ENCODE measurements at places on chromosomes 7 and 10. TPM values are rescaled to one million over a fixed set of nuclear protein-coding genes. Genes with fewer than 3 reads are reported as not detected.

DNA sequence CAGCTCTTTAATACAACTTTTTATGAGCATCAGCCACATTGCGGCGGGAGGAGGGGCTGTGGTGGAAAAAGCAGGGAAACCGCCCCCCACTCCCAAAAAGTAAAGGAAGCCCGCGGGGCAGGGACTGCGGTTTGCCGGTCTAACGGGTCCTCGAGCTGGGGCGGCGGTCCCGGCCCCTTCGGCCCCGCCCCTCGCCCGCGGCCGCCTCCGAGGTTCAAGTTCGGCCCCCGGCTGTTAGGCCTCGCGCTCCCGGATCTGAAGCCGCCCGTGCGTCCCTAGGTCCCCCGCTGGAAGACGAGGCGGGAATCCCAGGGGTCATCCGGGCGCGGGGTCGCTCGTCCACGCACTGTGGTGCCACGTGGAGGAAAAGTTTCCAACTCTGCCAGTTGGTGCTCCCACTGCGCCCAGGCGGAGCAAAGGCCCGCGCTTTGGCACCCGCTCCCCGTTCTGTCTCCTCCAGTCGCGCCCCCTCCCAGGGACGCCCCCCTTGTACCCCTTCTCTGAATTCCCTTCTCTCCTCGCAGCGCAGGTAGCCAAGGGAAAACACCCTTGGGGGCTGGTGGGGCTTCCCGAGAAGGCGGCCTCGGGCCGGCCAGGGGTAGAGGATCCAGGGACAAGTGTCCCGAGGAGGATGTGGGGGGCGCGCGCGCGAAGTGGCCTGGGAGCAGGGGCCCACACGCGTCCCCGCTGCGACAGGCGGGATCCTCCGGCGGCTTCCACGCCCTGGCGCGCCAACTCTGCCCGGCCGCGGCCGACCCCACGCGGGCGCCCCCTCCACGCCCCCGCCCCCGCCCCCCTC is 798 bp upstream of the AUTS2 start:
- peaks cover 9% of the 10 kb centered on the region for H3K4me1 ChIP-seq
- no peak for DNase-seq
- H3K27me3 ChIP-seq, result no peaks in the 10 kb centered on the region
- H3K4me3 ChIP-seq, result peak overlapping the region; percentile 80
- H3K27ac ChIP-seq, result peak overlapping the region; percentile 93

- H3K27ac ChIP-seq, result peak overlapping the region; percentile 49
- peaks cover 3% of the 10 kb centered on the region for H3K4me1 ChIP-seq
- H3K27me3 ChIP-seq, result peaks cover 5% of the 10 kb centered on the region
Measured at GRCh38 chr10:99234041-99234790, 1.4 kb downstream of the HPSE2 start.

- peaks cover 14% of the 10 kb centered on the region for H3K4me1 ChIP-seq
- H3K27me3 ChIP-seq, result no peaks in the 10 kb centered on the region
Measured at GRCh38 chr10:79298403-79299244, 48.6 kb upstream of the PPIF start.

GRCh38 chr7:78578686-78579085 is 780.1 kb downstream of the PHTF2 start:
- no peaks in the 10 kb centered on the region for H3K36me3 ChIP-seq
- no peak for DNase-seq
- no peaks in the 10 kb centered on the region for H3K4me1 ChIP-seq
- no peak overlapping the region for H3K4me3 ChIP-seq
- no peak overlapping the region for H3K27ac ChIP-seq

Gene EPHA1
- total RNA-seq, result not detected

DNA sequence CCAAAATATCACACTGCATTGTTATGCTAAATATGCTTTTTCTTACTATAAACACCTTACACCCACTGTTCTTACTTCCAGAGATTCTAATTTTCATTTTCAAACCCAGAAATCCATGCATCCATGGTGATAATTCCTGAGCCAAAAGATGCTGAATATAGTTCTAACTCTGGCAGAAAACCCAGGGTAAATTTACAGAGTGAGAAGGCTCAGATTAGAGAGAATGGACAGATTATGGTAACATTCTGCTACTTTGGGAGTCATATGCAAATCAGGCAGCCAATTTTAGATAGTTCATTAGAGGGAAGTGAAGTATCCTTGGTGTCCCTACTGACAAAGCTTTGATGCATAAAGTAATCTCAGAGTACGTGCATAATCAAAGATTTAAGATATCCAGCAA is 15.4 kb upstream of the CTTNBP2 start:
- H3K4me3 ChIP-seq, result no peak overlapping the region
- no peak for DNase-seq
- no peaks in the 10 kb centered on the region for H3K4me1 ChIP-seq
- H3K27ac ChIP-seq, result no peak overlapping the region
- H3K36me3 ChIP-seq, result no peaks in the 10 kb centered on the region

DNA sequence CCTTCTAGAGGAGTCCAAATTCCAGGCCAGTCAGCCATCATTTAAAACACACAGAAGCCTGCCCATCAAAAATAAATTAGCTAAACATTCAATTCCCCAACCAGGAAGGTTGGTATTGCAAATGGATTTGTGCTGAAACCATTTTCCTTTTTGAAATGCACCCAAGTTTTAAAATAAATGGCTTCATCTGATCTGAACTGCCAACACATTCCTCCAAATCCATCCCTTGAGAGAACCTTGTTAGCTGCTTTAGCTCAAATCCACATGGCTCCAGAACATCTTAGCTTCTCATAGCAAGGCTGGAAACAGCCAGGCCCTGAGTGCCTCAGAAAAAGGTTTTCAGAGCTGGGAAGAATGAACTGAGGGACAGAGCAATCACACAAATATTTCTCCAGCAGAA is 306.3 kb downstream of the FZD1 start:
- no peak overlapping the region for H3K27ac ChIP-seq
- H3K4me1 ChIP-seq, result no peaks in the 10 kb centered on the region

Gene ZNF3
- 6.9 TPM for total RNA-seq

GRCh38 chr10:17199351-17199804 is 2.1 kb downstream of the TRDMT1 start:
- H3K4me1 ChIP-seq, result no peaks in the 10 kb centered on the region
- DNase-seq, result no peak
- peak overlapping the region; percentile 94 for H3K27ac ChIP-seq
- peak overlapping the region; percentile 70 for H3K4me3 ChIP-seq
- no peaks in the 10 kb centered on the region for H3K36me3 ChIP-seq

Gene MBL2
- not detected for total RNA-seq

- DNase-seq, result no peak
- H3K27ac ChIP-seq, result no peak overlapping the region
- H3K36me3 ChIP-seq, result no peaks in the 10 kb centered on the region
- H3K27me3 ChIP-seq, result no peaks in the 10 kb centered on the region
- H3K4me3 ChIP-seq, result no peak overlapping the region
Measured at GRCh38 chr7:87505122-87505521, 29.6 kb upstream of the ABCB4 start.

Gene OR2A5
- not detected for total RNA-seq

DNA sequence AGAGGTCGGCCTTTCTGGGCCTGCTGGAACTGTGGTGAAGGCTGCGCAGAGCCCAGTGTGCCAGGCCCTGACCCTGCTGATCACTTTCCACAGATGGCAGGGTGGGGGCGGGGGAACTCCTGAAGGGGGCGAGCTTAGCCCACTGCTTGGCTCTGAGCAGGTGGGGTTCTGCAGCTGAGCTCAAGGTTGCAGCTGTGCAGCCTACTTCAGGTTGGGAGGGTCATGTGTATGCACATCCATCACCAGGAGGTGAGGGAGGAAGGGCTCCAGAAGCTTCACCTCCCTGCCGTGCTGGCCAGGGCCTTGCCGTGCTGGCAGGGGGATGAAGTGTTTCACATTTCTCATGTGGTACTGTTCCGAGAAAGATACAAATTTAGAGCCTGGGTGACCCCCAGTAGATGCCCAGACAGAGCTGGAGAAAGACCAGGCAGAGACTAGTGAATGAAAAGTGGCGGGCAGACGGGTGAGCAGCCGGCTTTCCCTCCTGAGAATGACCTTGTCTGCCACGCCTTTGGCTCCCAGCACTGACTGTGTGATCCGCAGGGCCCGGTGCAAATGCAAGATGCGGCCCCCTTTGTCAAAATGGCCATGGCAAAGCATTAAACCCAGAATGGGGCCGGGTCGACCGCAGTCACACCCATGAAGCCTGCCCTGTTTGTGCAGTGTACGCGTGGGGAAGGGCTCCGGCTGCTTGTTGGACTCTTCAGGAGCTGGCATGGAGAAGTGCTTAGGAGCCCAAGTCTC is 25.2 kb downstream of the FAM241B start:
- H3K4me1 ChIP-seq, result no peaks in the 10 kb centered on the region
- H3K27me3 ChIP-seq, result no peaks in the 10 kb centered on the region
- DNase-seq, result no peak
- H3K4me3 ChIP-seq, result no peak overlapping the region
- no peak overlapping the region for H3K27ac ChIP-seq

DNA sequence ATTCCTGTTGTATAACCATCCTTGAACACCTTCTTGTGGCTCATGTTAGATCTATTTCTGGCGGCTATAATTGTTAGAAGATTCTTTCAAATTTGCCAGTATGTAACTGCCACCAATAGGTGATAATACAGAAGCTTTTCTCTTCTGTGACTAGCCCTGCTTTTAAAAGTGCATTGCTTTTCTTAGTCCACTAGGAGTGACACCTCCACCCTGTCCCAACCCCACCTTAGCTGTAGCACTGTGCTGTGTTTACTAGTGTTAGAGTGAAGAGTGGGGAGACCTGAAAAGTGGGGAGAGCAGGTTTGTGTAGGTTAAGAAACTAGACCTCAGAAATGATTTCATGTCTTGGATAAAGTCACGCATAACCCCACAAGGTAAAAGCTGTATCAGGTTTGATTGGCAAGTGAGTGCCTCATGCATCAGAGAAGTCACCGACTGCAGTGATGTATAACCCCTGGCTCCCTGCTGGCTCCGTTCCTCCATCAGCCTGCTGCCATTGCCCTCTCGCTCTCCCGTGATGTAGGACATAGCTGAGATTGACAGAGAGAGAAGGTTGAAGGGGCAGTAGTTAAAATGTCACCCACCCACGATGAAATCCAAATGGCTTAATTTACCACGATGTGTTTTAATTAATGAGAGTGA is 12.5 kb downstream of the NPVF start:
- no peak overlapping the region for H3K27ac ChIP-seq
- H3K4me1 ChIP-seq, result no peaks in the 10 kb centered on the region
- H3K36me3 ChIP-seq, result no peaks in the 10 kb centered on the region
- no peaks in the 10 kb centered on the region for H3K27me3 ChIP-seq
- no peak for DNase-seq
- no peak overlapping the region for H3K4me3 ChIP-seq

GRCh38 chr10:81108516-81109199 is 571.0 kb downstream of the SH2D4B start:
- no peaks in the 10 kb centered on the region for H3K27me3 ChIP-seq
- no peaks in the 10 kb centered on the region for H3K36me3 ChIP-seq
- no peak overlapping the region for H3K4me3 ChIP-seq
- no peaks in the 10 kb centered on the region for H3K4me1 ChIP-seq
- no peak for DNase-seq

Gene KCNIP2
- total RNA-seq, result 1.1 TPM

GRCh38 chr10:95419399-95419798 is 128.6 kb upstream of the PDLIM1 start:
- H3K4me3 ChIP-seq, result no peak overlapping the region
- peaks cover 70% of the 10 kb centered on the region for H3K36me3 ChIP-seq
- no peak for DNase-seq
- peak overlapping the region; percentile 89 for H3K27ac ChIP-seq
- peaks cover 29% of the 10 kb centered on the region for H3K4me1 ChIP-seq
- no peaks in the 10 kb centered on the region for H3K27me3 ChIP-seq

DNA sequence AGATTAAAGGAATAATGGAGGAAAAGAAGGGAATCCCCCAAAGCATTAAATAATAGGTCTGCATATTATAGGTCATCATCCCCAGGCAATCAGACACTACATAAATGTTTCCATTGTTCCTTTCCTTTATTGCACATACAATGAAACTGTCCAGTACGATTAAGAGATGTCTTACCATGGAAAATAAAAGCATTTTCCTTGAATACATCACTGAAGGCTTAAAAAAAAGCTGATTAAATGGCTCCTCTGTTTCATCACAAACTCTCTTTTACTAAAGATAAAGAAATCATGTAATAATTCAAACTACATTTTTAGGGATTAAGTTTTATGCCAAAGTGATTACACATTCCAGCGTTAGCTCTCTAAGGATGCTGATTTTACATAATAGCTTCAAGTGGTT is 316.0 kb downstream of the AGMO start:
- no peaks in the 10 kb centered on the region for H3K4me1 ChIP-seq
- no peak overlapping the region for H3K27ac ChIP-seq
- H3K27me3 ChIP-seq, result no peaks in the 10 kb centered on the region
- DNase-seq, result no peak
- H3K36me3 ChIP-seq, result no peaks in the 10 kb centered on the region

Gene TMEM236
- total RNA-seq, result not detected

DNA sequence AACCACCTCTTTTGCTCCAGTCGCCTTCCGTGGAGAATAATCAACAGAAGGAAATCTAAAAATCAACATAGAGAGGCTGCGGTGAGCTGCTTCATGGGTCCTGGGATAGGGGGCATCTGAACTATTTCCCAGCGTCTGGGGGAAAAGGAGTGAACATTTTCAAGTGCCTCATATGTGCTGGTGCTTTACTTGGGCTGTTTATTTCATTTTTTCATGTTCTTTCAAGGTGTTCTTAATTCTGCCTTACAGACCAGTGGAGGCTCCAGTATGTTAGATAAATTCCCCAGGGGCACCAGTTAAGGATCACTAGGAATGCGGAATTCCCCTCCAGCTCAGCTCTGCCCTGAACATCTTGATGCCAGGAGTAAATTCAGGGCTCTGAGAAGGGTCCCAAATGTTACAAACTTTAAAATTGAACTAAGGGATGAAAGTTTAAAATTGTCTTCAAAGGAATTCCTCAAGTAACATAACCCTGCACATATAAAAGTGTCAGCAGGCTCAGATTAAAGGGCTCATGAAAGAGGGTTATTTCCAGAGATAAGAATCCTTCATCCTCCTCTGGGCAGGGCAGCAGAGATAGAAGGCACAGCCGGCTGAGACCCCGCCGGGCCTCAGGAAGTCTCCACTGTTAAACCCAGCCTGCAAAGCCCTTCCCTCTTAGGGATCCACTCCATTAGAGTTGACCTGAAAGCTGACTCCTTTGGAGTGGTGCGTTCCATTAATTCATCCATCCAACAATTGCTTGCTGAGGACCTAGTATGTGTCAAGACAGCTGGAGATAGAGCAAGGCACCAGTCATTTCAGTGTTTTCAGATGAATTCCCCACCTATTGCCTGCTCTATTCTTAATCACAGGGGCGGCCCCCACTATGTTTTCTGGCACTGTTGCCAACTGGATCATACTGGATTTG is 345.8 kb downstream of the KCNMA1 start:
- peak overlapping the region; percentile 52 for H3K27ac ChIP-seq
- no peak overlapping the region for H3K4me3 ChIP-seq
- no peaks in the 10 kb centered on the region for H3K27me3 ChIP-seq
- H3K4me1 ChIP-seq, result peaks cover 8% of the 10 kb centered on the region
- DNase-seq, result peak; percentile 22

DNA sequence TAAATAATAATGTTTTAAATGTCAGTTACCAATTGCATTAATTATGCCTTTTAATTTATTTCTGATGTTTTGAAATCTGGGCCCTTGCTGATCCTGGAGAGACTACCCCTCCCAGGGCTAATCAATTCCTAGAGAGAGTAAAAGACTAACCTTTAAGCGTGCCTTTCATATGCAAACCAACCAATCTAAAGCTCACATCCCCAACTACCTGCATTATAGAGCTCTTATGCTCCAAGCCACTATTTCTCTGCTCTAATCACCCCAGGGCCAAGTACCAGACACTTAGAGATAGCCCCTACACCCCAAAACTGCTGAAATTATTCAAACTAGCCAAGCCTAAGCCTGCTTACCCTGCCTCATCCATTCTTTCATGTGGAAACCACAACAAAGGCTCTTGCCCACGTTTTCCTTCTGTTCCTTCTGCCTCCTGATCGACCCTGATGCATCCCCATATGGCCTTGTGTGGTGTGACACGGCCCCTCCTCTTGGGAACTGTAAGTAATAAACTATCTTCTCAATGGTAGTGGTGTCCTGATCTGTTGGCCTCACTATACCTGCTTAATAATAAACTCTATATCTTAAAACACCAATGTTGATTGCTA is 97.7 kb downstream of the HIBADH start:
- no peak overlapping the region for H3K27ac ChIP-seq
- H3K36me3 ChIP-seq, result no peaks in the 10 kb centered on the region

Data from ascending aorta (tissue), 2 donors.